ENCODE measurements at places on chromosomes 2 and 18.

DNA sequence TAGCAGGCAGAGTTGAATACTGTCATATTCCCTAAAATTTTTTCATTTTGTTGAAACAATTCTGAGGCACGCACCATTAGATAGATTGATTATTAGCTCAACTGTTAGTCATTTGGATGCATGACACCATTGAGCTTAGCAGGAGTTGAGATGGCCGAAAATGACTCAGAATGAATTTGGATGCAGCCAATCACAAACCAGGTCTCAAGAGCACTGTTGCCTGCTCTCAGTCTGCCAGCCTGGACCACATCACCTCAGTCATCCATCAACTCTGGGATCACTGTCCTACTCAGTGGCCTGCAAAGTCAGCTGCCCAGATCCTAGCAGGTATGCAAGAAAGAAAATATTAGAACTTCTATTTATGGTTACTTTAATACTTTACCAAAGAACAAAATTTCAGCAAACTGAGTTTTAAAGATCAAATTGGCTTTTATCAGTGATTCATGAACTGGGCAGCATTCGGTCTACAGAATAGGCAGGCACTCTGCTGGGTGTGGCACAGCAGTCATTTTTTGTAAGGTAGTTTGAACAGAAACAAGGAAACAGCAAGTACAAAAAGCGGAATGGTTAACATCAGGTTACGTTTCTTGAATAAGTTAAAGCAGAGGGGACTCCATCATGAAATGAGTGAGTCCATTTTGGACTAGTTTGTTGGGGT is 152.7 kb upstream of the ARHGAP28 start:
- DNase-seq = no peak

GRCh38 chr18:24114924-24115549 is 23.8 kb upstream of the CABYR start:
- DNase-seq = no peak

DNA sequence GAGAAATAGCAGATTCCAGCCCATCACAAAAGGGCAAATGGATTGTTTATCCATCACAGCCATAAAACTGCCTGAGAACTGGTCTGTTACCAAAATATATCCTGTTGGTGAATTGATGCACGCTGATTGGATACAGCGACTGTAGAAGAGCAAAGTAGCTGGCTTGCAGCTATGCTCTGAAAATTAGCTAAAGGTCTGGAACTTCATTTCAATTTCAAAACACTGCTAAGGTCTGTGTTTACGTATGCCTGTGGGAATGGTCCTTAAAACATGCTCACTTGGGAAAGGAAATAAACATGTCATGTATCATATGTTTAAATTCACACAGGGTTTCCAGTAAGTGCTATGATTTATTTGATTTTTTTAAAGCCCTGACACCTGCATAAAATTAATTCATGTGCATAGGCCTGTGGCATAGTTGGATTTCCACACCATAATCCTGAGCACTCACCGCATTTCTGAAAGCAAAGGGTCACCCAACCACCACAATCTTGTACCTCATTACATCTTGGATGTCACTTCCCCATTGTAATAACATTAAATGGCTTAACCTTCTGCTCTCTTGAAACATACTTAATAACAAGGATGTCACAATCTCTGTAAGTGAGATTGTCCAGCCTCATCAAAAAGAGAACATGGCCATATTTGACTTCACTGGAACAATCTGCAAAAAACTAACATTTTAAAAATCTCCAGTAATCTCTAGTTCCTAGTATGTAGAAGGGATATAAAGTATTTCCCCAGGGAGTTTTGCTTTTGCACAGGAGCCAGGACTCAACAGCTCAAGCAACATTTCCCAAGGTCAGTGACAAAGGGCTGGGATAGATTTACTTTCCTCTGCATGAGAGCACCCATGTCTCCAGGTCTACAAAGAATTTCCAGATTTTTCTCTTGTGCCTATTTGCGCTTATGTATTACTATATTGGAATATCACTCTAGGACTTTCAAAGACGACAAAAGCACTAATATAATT is 109.8 kb downstream of the FARSB start:
- DNase-seq = no peak

GRCh38 chr2:181334158-181334826 is 122.9 kb upstream of the ITGA4 start:
- no peak for DNase-seq

DNA sequence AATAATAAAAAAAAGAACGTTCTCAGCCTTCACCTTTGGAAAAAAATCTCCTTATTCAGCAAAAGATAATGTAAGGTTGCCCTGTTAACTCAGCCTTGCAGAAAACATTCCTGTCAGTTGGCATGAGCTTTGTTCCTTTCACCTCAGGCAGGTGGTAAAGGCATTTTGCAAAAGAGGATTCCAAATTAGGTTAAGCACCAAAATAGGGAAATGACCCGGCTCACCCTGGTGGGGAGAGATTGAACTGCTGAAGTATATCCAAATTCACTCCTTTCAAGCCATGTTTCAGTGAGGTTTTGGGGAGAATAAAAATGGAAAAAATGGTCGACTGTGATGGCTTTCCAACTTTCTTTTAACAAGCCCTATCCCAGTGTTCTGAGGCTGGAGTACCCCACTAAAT is 1988.8 kb upstream of the PIK3C3 start:
- DNase-seq = no peak

- DNase-seq = no peak
Measured at GRCh38 chr18:45423659-45424058, 191.6 kb upstream of the SLC14A2 start.

DNA sequence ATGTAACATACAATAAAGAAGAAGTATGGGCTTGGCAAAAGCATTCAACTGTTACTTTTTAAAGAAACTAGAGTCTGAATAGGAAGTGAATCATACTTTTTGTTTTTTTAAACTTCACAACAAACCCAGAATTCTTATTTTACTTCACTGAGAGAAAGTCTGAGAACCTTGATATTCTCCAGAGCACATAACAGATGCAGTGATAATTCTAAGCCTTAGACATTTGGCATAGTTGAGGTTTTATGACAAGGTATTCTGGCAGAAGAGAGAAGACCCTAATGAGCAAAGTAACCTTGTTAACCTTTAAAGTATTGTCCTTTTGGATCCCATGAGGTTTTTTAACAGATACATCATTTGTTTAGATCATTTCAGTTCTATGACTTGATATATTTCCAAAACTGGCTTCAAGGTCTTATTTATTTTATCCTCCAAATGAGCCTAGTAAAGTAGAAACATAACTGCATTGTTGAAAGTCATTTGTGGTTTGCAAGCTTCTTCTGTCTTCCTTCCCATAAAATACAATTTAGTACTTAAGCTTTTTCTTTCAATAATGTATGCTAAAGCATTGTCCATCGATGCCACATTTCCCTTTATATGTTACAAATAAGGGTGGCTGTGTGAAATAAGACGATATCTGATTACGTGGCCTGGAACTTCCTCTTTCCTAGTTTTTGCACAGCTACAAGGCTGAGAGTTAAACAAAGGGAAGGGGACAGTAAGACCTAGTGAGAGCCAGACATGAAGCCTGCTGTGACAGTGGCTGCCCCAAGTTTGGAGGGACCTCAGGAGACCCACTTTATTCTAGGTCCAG is 86.1 kb upstream of the ITPRID2 start:
- DNase-seq = no peak

DNA sequence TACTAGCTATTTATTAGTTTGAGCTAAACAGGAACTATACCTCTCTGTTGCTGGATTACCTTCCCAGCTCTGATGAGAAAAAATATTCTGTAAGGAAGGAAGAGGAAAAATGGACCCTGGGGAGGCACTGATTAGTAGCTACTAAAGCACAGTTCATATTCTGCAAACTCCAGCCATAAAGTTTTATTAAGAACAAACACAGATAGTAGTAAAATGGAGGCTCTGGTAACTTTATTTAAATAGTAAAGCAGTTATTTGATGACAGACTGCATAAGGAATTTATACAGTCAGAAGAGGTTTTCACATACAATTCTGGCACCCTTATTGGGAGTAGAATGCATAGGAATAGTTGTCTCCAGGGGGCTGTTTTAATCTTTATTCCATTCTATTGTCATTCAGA is 84.1 kb downstream of the XIRP2 start:
- DNase-seq = no peak

DNA sequence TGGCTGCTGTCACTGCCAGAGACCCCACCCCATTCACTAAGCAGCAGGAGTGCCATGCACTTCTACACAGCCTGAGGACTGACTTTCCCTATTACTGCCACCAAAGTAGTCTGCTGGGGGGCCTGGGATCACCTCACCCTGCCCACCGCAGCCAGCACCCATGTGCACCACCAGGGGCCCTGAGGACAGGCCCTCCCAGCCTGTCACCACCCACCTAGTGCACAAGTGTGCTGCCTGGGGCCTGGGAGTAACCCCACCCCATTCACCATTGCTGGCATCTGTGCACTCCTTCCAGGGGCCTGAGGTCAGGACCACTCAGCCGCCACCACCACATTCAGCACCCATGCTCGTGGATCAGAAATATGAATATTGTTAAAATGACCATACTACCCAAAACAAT is 247.8 kb upstream of the NCKAP5 start:
- no peak for DNase-seq

DNA sequence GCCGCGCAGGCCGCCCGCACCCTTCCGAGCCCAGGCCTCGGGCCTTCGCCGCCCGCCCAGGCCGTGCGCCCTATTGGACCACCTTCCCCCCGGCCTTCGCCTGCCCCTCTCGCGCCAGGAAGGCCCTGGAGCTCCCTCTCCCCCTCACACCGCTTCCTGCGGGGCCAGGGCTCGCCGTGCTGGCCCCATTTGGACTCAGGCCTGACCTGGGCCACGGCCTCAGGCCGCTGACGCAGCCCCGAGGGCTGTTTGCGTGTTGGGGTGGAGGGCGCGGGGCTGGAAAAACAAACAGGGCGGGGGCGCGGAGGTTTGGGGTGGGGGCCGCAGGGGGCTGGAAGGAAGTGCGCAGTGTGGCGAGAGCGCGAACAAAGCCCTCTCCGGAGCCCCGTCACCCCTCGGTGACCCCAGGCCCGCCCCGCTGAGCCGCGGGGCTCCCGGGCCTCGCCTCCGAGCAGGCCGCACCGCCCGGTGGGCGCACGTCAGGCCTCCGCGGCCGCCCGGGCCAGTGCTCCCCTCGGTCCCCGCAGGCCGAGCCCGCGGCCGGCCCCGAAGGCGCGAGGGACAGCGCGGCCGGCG is 12.3 kb upstream of the SIX3 start:
- no peak for DNase-seq

DNA sequence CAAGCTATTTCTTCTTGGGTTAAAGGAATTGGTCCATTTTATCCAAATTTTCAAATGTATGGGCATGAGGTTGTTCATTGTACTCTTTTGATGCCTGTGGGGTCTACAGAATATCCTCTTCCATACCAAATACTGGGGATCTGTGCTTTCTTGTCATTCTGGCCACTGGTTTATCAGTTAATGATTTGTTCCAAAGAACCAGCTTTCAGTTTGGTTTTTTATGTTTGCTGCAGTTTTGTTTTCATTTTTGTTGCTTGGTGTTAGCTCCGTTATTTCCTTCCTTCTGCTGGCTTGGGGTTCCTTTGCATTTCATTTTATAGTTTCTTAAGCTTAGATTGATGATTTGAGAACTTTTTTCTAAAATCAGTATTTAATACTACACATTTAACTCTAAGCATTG is 45.5 kb downstream of the SLC66A2 start:
- DNase-seq = no peak

- DNase-seq = peak; percentile 25
Measured at GRCh38 chr18:11387880-11388279, 221.5 kb upstream of the SLC35G4 start.

- DNase-seq = no peak
Measured at GRCh38 chr18:52394602-52395001, 54.6 kb downstream of the DCC start.

DNA sequence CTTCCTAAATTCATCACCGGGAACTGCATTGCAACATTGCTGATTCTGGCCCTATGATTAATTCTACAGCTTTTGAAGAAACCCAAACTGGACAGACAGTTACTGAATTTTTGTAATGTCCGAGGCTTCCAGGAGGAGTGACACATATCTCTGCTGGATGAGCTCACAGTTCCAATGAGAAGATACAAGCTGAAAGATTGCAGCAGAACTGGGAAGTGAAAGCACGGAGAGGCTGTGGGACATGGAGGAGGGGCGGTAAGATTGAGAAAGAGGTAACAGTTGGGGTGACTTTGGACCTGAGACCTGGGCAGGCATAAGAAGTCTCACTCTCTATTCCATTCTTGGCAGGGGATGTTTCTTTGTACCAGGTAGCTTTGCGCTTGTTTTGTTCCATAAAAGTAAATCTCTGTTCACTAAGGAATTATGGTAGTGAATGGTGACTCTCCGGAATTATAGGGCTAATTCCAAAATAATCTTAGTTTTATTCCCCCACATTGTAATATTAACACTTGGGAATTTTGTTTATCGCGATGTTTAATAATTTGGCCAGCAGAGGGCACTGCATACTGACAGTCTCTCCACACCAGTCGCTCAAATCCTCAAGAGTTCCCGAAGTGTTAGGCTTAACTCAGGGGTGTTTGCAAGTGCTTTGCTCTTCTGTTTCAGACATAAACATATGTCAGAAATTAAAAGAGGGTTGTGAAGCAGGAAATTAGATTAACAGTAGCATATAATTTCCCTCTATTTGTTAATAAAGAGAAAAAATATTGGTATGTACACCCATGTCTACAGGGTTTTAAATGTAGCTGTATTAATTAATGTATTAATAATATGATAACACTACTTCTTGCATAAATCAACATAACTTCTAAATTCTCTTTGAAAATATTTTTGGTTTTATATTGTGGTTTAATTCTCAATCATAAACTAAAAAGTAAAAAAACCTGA is 201.4 kb downstream of the SOCS6 start:
- DNase-seq = peak; percentile 42

DNA sequence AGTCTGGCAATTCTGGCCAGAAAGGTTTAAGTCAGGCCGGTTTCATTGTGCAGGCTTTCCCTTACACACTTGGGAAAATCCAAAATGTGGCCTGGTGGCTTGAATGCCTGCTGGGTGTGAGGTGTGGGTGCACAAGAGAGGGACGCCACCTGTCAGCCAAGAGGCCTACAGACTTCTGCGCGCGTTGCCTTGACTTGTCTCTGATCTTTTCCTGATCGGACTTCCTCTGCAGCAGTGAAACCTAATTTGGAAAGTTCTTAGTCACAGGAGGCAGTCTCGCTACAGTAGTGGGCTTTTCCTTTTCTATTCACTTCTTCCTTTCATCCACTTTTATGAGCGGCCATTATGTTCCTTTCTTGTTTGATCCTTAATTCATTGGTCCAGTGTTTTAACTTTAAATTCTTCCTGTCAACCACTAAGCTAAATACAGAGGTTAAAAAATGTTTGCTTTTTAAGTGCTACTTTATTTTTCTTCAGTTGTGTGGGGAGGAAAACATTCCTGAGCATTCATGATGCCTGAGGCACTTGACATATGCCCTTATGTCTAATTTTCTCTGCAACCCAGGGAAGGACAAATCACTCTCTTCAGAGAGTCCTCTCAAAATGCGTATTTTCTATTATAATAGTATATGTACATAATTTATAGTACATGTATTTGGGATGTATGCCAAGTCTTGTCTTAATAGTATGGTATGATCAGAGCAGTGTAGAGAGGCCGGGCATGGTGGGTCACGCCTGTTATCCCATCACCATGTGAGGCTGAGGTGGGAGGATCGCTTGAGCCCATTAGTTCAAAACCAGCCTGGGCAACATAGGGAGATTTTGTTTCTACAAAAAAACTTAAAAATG is 128.9 kb downstream of the WDSUB1 start:
- no peak for DNase-seq
